Upper lobe of left lung (tissue), 6 donors: ENCODE measurements at places on chromosomes 4 and X. TPM values are rescaled to one million over a fixed set of nuclear protein-coding genes. Genes with fewer than 3 reads are reported as not detected.

SHROOM3 gene
- 98.5 TPM for total RNA-seq

POLR2B gene
- total RNA-seq, result 50.7 TPM

DNA sequence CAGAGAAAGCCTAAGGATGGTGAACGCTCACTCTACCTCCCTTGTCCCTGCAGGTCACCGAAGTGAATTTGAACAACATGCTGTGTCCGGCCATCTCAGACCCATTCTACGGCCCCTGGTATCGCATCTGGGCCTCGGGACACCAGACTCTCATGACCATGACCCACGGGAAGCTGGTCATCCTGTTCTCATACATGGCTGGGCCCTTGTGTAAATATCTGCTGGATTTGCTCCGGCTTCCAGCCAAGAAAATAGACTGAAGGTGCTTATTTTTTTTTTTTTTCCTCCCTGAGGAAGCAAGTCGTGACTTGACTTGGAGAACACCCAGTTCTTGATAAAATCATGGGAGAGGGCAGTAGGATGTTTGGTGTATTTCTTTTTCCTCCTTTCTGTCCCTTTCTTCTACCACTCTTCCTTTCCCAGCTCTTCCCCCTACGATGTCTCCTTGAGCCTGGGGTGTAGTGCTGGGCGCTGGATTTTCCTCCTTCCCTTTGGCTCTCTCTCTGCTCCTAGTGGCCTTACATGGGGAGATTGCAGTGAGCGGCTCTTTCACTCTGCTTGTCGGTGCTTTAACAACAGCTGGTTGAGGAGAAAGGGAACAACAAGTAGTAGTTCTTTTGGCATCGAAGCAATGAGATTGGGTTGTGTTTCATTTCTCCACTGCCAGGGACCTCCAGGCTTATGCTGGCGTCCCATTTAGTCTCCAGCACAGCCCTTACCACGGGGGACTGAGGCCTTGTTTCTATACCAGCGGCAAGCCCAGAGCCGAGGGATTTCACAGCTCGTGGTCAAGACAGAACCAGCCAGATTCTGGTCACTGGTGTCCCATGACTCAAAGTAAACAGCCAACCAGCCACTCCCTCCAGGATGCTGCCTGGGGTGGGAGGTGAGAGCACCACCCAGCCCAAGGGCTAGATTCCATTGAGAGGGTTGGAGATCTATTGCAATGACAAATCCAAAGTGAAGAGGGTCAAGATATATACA is 144.4 kb downstream of the AMMECR1 start:
- DNase-seq, result no peak

- DNase-seq, result no peak
These were observed at the start of gene SLC49A3 for GRCh38 chr4:688854-689681. Gene SLC49A3 (minus strand): TSS chr4:689151. CDS start chr4:689127, 24 bp downstream.

DNA sequence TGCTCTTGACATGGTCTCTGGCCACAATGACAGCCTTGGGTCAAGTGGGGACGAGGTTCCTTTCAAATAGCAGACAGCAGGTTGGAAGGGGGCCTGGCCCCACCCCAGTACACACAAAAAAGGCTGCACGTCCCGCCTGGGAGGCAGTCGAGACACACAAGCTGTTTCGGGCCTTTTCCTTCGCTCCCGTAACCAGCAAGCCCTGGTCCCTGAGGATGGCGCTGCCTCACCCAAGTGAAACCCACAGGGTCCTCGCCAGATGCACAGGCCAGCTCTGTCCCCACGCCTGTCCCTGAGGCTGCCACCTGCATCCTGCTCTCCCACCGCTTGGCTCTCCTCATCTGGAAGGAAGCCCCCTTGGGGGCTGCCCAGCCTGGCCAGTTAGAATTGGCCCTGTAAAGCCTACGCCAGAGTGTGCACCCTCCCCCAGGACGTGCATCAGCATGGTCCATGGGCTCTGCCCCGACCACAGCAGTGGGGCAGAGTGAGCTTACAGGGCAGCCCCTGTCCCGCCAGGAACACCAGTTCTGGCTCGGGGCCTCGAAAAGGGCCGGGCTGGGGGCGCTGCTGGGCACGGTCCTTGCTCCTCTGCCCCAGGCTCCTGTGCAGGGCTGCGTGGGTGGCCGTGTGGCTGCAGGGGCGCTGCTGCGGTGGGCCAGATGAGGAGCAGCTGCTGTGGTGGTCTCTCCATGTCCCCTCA is 2.0 kb downstream of the CPLX1 start:
- DNase-seq, result no peak

DNA sequence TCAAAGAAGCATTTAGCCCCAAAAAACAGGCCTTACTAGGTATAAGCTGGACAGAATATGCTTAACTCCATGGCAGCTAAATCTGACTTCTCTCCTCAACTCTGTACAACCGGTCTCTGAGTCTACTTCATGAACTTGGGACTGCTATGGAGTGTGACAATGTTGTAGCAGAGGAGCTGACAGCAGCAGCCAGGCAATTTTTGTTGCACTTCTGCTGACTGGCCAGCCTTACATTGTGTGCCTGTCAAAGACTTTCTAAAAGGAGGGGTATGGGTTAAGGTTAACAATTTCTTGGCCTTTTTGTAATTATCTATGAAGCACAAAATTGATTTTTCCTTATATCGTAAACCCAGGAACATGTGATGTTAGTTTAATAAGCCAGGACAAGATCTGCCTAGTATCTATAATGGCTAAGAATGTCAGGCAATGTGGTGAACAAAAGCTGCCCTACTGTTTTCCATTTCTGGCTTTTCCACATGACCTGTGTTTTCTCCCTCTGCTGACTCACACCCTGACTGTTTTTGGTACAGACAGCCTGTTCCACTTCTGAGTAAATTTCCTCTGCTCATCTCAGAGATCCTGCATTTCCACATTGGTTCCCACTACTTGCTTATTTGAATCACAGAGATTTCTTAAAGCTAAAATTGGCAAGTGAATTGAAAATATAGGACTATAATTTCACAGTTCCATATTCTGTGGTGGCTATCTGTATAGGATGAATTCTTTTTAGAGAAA is 9.3 kb downstream of the NOX1 start:
- no peak for DNase-seq

- DNase-seq, result no peak
These were observed 200.7 kb upstream of the ANKRD50 start for GRCh38 chr4:124913237-124913636.

CHIC1 gene
- total RNA-seq, result 5.2 TPM

DNA sequence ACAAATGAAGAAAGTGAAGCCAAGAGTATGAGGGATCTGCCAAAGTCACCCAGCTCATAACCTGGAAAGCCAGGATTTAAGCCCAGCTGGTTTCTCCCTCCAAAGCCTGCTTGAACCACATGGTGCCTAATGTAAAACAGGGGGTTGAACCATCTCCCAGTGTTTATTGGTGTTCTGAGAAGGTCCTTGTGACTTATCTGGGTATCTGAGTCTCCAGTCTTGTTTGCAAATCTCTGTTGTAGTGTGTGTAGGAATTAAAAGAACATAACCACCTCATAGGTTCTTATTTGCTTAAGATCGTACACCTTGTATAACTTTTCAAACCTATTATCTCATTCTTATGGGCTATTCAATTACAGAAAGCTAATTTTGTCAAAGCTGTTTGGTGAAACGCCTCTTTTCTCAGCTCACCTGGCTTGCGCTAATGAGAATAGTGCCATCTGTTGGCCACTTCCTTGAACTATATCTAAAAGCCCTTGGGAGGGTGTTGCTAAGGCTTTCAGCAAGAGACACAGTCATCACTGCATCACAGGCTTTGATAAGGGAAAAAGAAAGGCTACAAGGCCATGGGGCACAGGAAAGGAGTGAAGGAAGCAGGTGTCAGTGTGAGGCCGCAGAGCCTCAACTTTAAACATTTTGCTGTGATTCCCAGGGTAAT is 34.0 kb downstream of the ETDB start:
- no peak for DNase-seq

DNA sequence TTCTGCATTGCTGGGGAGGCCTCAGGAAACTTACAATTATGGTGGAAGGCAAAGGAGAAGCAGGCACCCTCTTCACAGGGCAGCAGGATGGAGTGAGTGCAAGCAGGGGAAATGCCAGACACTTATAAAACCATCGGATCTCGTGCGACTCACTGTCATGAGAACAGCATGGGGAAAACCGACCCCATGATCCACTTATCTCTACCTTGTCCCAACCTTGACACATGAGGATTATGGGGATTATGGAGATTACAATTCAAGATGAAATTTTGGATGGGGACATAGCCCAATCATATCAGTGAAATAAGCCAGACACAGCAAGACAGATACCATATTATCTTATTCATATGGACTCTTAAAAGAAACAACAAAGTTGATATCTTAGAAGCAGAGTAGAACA is 134.9 kb downstream of the C4orf33 start:
- DNase-seq, result no peak

DNA sequence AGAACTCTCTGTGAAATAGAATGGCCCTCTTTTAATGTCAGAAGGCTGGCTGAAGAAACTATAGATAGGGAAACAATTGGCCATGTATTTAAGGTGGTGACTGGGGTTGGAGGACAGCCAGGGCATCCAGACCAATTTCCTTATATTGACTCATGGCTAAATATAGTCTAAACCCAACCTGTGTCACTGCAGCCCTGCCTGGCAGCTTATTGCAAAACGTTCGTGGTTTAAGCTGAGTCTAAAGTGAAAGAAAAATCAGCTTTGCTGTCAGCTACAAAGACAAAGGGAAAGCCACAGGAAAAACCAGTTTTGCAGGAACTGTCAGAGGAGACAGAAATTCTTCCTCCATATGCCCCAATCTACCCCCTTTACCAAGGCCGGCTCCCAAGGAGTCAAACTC is 902.8 kb upstream of the NDST4 start:
- DNase-seq, result no peak

GRCh38 chrX:130336531-130336930 is 3.2 kb upstream of the SLC25A14 start:
- DNase-seq, result no peak

DNA sequence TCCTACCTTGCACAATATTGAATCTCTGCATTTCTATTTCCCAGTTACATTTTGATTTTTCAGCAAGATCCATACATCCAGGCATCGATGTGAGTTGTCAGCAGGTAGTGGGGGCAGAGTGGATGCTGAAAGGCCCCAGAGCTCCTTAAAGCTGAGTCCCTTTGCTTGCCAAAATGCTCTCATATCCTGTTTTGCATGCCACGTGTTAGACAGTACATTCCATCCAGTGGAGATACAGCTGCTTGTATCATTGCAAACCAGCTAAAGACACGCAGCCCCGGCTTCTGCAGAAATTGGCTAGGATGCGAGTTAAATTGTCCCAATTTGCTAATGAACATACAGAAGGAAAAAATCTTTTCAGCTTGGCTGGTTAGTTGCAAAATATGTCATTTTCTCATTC is 179.6 kb upstream of the MXRA5 start:
- no peak for DNase-seq

HSFX4 gene
- not detected for total RNA-seq

FAM149A gene
- total RNA-seq, result 32.5 TPM

COX7B2 gene
- not detected for total RNA-seq

DNA sequence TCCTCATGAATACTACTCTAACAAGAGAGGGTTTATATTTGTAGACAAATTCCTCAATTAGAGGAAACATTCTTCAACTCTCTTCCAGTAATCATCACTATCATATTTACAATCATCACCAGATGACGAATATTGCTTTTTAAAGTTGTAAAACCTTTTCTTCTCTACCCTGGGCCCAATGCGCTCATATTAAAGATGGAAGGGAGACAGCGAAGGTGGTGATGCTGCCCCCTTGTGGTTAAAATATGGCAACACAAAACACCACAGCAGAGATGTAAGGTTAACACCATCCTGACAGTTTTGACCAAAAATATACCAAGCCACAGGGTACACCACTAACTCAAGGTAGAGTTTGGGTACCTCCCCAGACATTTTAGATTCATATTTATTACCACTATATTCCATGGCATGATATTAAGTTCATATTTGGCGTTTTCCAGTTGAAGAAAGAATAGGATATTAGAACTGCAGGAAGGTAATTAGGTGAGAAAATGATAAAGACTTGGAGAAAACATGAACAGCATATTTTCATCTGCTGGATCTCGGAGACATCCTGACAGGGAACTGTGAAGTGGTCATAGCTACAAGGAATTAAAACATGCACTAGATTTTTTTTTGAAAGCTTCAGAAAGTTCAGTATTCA is 72.8 kb downstream of the SLC9A7 start:
- no peak for DNase-seq

GRCh38 chr4:24775032-24775605 is 20.3 kb upstream of the SOD3 start:
- no peak for DNase-seq

DNA sequence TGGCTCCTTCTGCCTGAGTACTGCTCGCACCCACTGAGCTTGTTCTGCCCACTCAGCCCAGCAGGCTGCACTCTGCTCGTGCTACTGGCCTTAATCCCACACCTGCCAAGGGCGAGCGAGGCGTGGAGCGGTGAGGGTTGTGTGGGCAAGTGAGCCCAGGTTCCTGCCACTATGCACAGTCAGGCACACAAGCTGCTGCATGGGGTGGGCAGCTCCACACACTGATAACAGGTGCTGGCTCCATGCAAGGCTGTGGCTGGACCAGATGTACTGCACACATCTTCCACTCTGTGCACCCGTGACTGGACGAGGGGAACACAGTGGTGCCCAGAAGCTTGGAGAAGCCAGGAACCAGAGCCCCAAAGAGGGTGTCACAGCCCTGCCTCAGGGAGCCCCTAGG is 184.3 kb upstream of the NUDT6 start:
- no peak for DNase-seq

- DNase-seq, result no peak
These were observed 741.6 kb downstream of the TRAM1L1 start for GRCh38 chr4:116343809-116344208.

DNA sequence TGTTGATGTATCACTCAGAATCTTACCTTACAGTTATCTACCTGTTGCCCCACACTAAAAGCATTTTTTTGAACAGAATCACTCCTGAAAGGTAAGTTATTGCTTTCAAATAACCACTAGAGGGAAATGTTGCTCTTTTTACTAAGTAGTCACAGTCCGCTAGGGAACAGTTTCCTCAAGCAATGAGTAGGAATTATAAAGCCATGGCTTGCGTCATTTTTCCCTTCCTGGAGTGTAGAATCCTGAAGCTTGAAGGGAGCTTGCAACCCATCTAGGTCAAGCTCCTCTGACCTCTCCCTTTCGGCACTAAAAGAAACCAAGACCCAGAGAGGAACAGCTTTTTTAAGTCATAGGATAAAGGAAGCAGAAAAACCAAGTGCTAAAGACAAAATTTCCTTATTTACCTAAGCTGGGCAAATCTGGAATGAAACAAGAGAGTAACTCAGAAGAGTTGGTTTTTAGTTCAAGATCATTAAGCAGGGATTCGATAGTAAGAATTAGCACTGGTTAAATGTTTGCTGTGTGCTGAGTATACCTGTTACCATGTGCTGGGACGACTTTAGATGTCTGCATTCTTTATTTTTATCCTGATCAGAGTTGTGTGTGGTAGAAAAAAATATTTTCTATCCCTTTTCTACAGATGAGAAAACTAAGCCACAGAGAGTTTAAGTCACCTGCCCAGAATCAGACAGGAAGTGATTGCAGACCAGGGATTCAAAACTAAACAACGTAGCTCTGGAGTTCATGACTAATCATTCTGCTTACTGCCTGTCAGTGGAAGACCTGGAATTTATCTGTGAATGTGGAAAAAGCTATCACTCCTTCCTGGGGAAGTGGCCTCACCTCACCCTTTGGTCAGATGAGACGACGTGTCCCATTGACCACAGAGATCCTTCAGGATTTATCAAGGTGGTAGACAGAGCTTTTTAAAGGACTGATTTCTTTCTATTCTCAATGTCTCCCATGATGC is 631.5 kb downstream of the RAB28 start:
- DNase-seq, result no peak

ABLIM2 gene
- 36.9 TPM for total RNA-seq
